ENCODE measurements at places on chromosomes 5 and 9.

DNA sequence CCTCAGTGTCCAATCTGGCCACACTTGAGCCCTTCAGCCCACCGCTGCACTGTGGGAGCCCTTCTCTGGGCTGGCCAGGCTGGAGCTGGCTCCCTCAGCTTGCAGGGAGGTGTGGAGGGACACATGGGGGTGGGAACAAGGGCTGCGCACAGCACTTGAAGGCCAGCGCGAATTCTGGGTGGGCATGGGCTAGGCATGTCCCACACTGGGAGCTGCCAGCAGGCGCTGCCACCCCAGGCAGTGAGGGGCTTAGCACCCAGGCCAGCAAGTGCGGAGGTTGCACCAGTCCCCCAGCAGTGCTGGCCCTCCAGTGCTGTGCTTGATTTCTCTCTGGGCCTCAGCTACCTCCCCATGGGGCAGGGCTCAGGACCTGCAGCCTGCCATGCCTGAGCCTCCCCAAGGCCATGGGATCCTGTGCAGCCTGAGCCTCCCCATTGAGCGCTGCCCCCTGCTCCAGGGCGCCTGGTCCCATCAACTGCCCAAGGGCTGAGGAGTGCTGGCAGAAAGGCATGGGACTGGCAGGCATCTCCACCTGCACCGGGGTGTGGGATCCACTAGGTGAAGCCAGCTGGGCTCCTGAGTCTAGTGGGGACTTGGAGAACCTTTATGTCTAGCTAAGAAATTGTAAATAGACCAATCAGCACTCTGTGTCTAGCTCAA is 148.2 kb downstream of the EMB start:
- no peak for DNase-seq

DNA sequence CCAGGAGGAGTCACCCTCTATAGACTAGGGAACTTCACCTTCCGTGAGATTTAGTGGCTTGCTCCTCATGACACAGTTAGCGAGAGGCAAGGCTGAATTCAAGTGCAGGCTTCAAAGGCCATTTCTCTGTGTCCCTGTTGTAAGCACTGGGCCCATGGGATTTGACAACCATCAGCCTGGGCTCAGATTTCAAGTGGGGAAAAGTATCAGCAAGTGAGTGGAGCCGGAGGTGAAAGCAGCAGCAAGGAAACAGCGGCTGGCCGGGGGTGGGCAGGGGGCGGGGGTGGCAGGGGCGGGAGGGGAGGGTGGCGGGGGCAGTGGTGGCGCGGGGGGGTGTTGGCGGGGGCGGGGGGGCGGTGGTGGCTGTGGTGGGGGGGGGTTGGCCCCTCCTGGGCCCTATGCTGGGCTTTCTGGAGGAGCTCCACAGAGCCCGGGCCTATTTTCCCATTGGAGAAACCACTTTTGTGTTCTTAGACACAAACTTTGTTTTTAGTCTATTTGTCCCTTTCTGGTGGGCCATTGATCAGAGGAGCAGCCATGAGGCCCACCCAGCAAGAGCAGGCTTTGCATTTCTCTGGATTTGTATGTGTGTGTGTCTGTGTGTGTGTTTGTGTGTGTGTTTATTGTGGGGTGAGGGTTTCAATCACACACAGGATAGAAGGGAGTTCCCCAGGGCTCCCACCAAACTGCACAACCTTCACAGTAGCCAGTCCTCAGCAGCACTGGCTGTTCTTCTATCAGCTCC is 165.4 kb upstream of the RAI14 start:
- DNase-seq = no peak

DNA sequence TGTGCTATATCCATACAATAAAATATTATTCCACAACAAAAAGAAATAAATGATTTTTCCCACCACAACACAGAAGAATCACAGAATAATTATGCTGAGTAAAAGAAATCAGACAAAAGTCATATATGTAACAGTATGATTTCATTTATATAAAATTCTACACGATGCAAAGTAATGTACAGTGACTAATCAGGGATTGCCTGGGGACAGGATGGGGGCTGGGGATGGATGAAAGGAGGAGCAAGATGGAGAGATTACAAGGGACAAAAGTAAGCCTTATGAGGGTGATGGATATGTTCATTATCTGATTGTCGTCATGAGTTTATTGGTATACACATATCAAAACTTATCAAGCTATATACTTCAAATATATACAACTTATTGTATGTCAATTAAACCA is 154.0 kb downstream of the FBN2 start:
- no peak for DNase-seq

DNA sequence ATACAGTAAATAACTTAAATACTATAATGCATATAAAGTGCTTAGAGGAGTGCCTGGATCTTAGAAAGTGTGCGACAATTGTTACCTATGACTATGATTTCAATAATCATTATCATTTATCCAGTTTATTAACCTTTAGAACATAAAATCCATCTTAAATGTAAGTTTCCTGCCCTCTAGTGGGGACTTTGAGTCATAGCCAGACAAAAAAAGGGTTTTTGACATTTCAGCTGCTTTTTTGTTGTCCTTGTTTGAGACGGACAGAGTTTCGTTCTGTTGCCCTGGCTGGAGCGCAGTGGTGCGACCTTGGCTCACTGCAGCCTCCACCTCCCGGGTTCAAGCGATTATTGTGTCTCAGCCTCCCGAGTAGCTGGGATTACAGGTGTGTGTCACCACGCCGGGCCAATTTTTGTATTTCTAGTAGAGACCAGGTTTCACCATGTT is 9.7 kb upstream of the C9orf152 start:
- no peak for DNase-seq

GRCh38 chr5:169895926-169896325 is 84.4 kb downstream of the INSYN2B start:
- no peak for DNase-seq

GRCh38 chr5:139712412-139712811 is 64.3 kb downstream of the CXXC5 start:
- DNase-seq = no peak

GRCh38 chr5:40017135-40017534 is 592.4 kb upstream of the DAB2 start:
- DNase-seq = no peak

- DNase-seq = no peak
Measured at GRCh38 chr9:99773468-99774138, 48.1 kb upstream of the NR4A3 start.
